ENCODE measurements at places on chromosomes 1 and 21.
A peak's percentile ranks its signal among the peaks of the same experiment; 100 is the strongest.

GRCh38 chr1:245046769-245047168 lies 108.0 kb upstream of the KIF26B start:
- peak; percentile 50 for DNase-seq

DNA sequence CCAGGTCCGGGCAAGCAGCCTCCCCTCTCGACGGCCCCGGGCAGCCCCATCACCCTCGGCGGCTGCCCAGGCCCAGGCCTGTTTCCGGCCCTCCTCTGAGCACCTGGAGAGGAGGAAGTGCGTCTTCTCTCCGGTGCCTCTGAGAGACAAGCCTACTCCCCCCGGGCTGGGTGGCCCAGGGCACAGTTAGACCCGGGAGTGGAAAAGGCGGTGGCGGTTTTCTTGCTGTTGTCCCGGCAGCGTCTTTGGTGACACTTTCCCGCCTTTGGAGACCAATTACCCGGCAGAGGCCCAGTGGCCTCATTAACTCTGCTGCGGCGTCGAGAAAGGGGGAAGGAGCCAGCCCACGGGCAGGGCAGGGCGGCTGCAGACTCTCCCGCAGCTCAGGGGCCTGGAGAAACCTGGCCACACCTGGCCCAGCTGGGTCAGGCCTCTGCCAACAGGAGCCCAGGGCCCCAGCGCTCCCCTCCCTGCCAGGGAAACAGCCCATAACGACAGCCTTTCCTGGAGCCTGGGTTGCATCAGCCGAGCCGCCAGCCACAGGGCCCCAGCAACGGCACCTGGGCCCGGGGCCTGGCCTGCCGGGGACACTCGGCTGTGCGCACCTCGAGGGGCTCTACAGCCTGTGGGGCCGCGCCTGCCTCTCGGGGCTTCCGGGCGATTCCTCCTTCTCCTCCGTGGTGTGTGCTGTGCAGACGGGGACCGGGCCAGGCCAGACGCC lies 28.4 kb upstream of the C1orf159 start:
- DNase-seq: peak; percentile 52

- no peak for DNase-seq
Observed at GRCh38 chr1:197358959-197359358, 90.9 kb downstream of the CRB1 start.

- no peak for DNase-seq
Observed at GRCh38 chr1:4227986-4228385, 327.9 kb upstream of the C1orf174 start.

Measured in NCI-H345 (cell line).